ENCODE measurements at places on chromosomes 6 and 20. TPM values are rescaled to one million over a fixed set of nuclear protein-coding genes. Genes with fewer than 3 reads are reported as not detected.

IDH3B gene
- 59.1 TPM for polyA plus RNA-seq

SMOC2 gene
- 4.5 TPM for polyA plus RNA-seq

KCNB1 gene
- polyA plus RNA-seq: 1.3 TPM

NECAB3 gene
- polyA plus RNA-seq: 14.6 TPM

SLC17A2 gene
- polyA plus RNA-seq: not detected

SEMG1 gene
- not detected for polyA plus RNA-seq

ECT2L gene
- polyA plus RNA-seq: not detected

TREM2 gene
- 0.53 TPM for polyA plus RNA-seq

SCRT2 gene
- not detected for polyA plus RNA-seq

RIPOR3 gene
- polyA plus RNA-seq: 5.3 TPM

AK9 gene
- 2.8 TPM for polyA plus RNA-seq

TTK gene
- 0.27 TPM for polyA plus RNA-seq

MUC21 gene
- polyA plus RNA-seq: 1.1 TPM

SLC22A1 gene
- 0.56 TPM for polyA plus RNA-seq

POM121L2 gene
- polyA plus RNA-seq: not detected

TAGAP gene
- polyA plus RNA-seq: 2.1 TPM

CEP57L1 gene
- 3.1 TPM for polyA plus RNA-seq

CST7 gene
- polyA plus RNA-seq: 35.0 TPM

HNF4A gene
- polyA plus RNA-seq: 0.68 TPM

KCNK15 gene
- polyA plus RNA-seq: 0.85 TPM

HIVEP1 gene
- polyA plus RNA-seq: 5.5 TPM

HMGCLL1 gene
- 0.48 TPM for polyA plus RNA-seq

HLA-DQA1 gene
- 8.1 TPM for polyA plus RNA-seq

BLTP3A gene
- 2.0 TPM for polyA plus RNA-seq

TMEM14B gene
- 75.9 TPM for polyA plus RNA-seq

FAM184A gene
- 1.7 TPM for polyA plus RNA-seq

TP53TG5 gene
- 0.04 TPM for polyA plus RNA-seq

ADGRG6 gene
- polyA plus RNA-seq: 1.9 TPM

SLC22A2 gene
- polyA plus RNA-seq: not detected

TMX4 gene
- 7.2 TPM for polyA plus RNA-seq

SPAG4 gene
- polyA plus RNA-seq: 3.2 TPM

NFATC2 gene
- 6.8 TPM for polyA plus RNA-seq

RANBP9 gene
- polyA plus RNA-seq: 24.9 TPM

GABRR2 gene
- polyA plus RNA-seq: 0.94 TPM

LRRC73 gene
- polyA plus RNA-seq: 1.0 TPM

SGK2 gene
- 13.2 TPM for polyA plus RNA-seq

KHDRBS2 gene
- polyA plus RNA-seq: not detected

FAM209B gene
- polyA plus RNA-seq: 0.42 TPM

SEL1L2 gene
- polyA plus RNA-seq: 0.90 TPM

NKAIN2 gene
- polyA plus RNA-seq: 0.07 TPM

TMEM200A gene
- polyA plus RNA-seq: 1.8 TPM

SLC26A8 gene
- polyA plus RNA-seq: not detected

KCNQ5 gene
- 0.15 TPM for polyA plus RNA-seq

PTGIS gene
- polyA plus RNA-seq: 15.9 TPM
